Karpas-422 (cell line): ENCODE measurements at places on chromosomes 2 and 18. TPM values are rescaled to one million over a fixed set of nuclear protein-coding genes. Genes with fewer than 3 reads are reported as not detected.

DNA sequence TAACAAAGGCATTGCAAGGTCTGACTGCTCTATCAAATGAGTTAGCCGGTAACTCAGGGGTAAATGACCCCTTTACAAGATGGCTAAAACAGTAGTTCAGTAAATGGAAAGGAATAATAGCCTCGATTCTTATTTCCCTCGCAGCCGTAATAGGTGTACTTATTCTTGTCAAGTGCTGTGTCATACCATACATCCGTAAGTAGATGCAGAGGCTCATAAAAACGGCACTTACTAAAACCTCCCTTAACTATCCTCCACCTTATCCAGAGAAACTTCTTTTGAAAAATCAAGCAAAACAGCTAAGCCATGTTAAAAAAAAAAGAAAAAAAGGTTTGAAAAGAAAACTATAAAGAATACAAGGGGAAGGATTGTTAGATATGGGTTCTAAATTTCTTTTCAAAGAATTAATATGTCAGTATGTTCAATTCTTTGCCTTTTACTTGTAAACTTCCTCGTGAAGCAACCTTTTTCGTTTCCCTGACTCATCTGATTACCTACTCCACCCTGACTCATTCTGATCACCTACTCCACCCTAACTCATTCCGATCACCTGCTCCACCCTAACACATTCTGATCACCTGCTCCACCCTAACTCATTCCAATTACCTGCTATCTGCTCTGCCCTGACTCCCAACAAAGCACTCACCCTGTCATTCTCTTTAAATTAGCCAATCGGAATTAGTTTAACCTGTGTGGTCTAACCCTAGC lies 127.5 kb downstream of the SPAG16 start:
- DNase-seq, result no peak

Gene UGT1A3
- total RNA-seq, result not detected in 2 replicates

DNA sequence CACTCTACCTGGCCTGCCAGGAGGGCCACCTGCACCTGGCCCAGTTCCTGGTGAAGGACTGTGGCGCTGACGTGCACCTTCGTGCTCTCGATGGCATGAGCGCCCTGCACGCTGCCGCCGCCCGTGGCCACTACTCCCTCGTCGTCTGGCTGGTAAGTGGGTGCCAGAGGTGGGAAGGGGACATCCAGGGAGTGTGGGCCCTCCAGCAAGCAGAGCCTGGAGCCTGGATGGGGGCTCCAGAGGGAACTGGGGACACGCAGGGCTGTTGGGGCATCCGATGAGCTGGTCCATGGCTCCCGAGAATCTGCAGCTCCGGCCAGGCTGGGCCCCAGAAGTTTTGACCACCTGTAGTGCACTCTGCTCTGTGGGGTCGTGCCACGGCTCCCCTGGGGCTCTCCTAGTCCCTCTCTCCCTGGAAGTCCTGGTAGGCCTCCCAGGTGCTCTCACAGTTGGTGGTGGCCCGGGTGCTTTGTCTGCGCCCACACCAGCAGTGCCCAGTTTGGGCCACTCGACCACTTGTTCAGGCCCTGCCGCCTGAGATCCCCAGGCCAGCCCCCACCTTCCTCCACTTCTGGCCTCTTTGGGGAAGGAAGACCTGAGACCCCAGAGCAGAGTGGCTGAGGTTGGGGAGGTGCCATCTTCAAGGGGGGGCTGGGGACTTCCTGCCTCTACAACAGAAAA lies 4.7 kb downstream of the ESPNL start:
- no peak for DNase-seq

GRCh38 chr2:138931284-138932256 lies 151.4 kb upstream of the NXPH2 start:
- no peak for DNase-seq

- peak; percentile 90 for DNase-seq
Observed at GRCh38 chr2:100730290-100730868, 89.6 kb upstream of the NPAS2 start.

Gene APCDD1
- not detected in 2 replicates for total RNA-seq

DNA sequence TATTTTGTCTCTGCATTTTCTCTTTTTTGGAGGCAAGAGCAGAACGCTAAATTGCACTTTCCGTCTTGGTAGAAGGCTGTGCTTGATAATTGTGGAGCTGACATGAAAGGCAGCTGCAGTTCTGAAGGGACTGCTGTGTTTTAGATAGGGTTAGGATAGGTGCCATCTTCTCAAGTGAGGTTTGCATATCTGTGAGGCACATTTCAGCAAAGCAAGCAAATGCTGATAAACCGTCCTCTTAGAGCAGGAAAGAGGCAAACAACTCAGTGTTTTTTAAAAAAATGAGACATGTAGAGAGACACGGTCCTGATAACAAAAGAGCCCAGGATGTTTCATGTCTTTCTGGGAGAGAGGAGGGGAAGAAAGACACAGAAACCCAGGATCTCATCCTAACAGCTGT lies 217.7 kb downstream of the SOCS6 start:
- DNase-seq, result no peak

DNA sequence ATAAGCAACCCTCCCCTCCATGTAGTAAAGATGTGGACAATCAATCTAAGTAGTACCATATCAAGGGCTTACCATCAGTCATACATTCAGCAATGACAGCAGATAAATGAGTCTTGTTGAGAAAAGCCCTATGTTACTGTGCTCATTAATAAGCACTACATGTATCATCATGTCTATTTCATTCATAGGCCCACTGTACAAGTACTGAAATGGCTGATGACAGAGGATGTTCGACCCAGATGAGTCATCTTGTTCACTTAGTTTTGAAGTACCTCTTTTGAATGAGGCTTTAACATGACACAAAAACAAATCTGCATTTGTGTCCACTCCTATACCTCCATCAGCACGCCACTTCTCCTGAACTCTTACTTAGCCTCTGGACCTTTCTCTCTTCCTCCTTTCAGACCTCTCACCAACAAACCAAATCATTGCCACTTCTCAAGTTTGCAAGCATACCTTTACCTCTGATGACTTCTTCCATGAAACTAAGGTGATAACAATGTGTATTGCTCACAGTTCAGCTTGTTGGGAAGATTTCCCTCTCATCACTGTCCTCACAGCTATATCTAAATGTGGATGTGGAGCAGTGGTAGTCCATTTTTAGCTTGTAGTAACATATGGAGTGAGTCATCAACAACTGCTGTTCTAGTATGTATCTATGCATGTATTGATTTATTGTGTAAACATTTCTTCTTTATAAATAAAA lies 921.0 kb upstream of the SLC39A10 start:
- no peak for DNase-seq

GRCh38 chr2:199851883-199852282 lies 891 bp upstream of the FTCDNL1 start:
- no peak for DNase-seq

- DNase-seq, result no peak
Observed at GRCh38 chr18:56902653-56903052, 244.2 kb upstream of the BOD1L2 start.

Gene ADCYAP1
- not detected in 2 replicates for total RNA-seq
